Smooth muscle cell of the pulmonary artery (primary cell): ENCODE measurements at places on chromosomes 12 and 14. TPM values are rescaled to one million over a fixed set of nuclear protein-coding genes. Genes with fewer than 3 reads are reported as not detected.

Gene TMEM121
- total RNA-seq = 8.9 and 13.0 TPM in 2 replicates

Gene OVCH1
- 0.07 and 0.13 TPM in 2 replicates for total RNA-seq

Gene CCDC38
- not detected in 2 replicates for total RNA-seq

Gene TSHR
- under 0.01 TPM in 1 of 2 replicates, not detected in the other for total RNA-seq

Gene CIROP
- total RNA-seq = 0.13 TPM in 1 of 2 replicates, not detected in the other

Gene HOXC6
- 0.56 and 2.3 TPM in 2 replicates for total RNA-seq
